Activated CD8-positive, alpha-beta T cell treated with anti-CD3 and anti-CD28 coated beads, Interleukin-2, amount 10 ng/mL, durations not matched to agents 7 days and 5 days (primary cell): ENCODE measurements at places on chromosomes 3 and 15. TPM values are rescaled to one million over a fixed set of nuclear protein-coding genes. Genes with fewer than 3 reads are reported as not detected.

- DNase-seq: no peak
Observed at GRCh38 chr3:15113471-15113870, 14.5 kb upstream of the RBSN start.

The SOX14 gene
- not detected for total RNA-seq

The LRRC58 gene
- total RNA-seq: 25.5 TPM

GRCh38 chr3:19559724-19560442, 374.1 kb downstream of the EFHB start:
- no peak for DNase-seq

The IVD gene
- 77.7 TPM for total RNA-seq

DNA sequence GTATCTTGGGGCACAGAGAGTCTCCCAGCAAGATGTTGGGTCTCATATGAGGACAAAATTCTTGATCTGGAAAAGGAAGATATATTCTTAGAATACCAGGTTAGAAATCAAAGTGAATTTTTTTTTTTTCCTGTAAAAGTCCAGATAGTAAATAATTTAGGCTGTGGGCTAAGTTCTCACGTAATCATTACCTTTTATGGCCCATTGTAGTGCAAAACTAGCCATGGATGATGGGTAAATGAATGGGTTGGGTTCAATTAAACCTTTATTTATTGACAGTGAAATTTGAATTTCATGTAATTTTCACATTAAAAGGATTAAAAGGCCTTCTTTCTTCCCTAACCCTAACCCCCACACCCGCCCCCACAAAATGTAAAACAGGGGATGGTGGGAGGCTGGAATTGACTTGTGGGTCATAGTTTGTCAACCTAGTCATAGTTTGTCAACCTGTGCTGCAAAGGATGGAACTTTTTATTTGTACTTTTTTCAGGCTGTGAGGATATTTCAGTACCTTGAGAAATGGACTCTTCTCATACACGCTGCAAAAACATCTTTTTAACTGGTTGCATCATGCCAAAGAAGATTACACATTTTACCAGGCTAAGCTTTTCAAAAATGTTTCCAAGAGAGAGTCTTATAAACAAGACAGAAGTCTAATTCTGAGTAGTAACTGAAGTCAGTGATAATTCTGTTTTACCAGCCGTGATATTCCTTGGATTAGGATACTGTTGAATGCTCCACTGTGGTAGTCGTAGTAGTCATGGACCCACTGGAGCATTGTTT, 138.8 kb downstream of the AKAP13 start:
- no peak for DNase-seq

GRCh38 chr3:36871379-36872126, 73.3 kb downstream of the TRANK1 start:
- DNase-seq: no peak

GRCh38 chr15:45093013-45093412, 21.0 kb downstream of the DUOX2 start:
- DNase-seq: no peak

DNA sequence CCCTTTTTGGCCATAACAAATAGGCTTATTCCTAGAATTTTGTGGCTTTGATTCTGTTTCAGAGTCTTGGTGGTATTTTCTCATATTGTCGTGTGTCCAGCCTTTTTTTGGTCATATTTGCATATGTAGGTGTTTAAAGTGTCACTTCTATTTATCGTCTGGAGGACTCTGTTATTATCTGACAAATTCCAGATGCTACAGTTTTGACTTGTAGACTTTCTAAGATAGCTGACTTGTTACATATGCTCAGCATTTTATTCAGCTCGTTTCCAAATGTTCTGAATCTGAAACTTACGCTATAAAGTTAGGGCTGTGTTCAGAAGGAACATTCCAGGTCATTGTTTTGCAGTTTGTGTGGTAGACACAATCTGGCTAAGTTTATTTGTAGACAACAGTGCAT, 1.9 kb downstream of the PPP4R2 start:
- DNase-seq: no peak

- no peak for DNase-seq
Observed at GRCh38 chr3:46386205-46386604, 15.5 kb downstream of the CCR5 start.

The SLC12A1 gene
- total RNA-seq: not detected

The RASL12 gene
- not detected for total RNA-seq

The C15orf62 gene
- total RNA-seq: 1.1 TPM

DNA sequence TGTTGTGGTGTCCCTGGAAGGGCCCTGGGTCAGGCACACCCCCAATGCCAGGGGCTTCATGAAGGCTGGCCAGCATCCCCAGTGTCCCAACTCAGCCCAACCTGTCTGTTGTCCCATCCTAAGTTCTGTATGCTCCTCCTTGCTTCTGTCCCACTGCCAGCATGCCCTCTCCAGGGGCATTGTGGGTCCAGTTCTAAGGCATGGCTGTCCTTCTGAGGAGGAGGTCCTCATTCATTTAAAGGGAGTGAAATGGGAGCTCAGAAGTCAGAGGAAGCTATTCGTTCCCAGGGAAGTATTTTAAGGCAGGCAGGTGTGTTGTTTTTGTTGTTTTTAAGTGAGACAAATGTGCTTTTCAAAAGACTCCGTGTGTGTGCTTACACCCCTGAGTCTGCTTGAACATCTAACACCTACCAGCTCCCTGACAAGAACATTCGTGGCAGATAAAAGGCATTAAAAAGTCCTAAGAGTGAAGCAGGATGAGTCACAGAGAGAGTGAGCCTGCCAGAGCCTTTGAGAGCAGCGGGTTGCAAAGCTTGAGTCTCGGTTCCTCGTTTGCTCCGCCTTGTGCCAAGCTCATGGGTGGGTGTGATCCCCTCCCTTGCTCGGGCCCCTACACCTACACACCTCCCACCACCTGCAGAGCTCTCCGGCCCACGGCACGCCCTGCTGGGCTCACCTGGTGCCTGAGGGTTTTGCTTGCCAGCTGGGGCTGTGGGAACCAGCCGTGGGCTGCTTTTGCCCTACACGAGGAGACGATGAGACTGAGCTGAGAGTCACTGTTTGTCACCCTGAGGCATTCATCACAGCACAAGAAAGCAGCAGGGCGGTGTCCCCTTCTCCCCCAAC, 183.4 kb upstream of the TOPAZ1 start:
- DNase-seq: peak; percentile 32

DNA sequence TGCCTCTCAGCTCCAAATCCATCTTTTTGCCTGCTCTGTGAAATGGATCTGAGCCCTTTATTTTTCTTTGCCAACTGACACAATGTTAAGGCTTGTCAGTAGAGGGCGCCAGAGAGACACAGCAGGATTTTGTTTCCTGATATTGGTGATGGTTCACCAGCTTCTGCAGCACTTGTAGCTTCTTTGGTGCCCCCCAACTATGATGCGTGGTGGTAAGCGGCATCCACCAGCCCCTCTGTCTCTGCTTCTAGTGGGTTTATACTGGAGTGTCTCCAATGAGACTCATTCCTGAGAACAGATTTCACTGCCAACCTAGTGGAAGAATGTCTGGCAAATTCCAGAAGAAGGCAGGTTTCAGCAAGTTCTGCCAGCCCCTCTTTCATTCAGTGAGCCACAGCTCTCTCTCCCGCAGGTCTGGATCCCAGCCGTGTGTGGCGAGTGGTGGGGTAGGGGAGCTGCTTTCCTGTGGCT, 471.9 kb upstream of the FRG2C start:
- peak; percentile 66 for DNase-seq

The FBLN2 gene
- 1.8 TPM for total RNA-seq

- no peak for DNase-seq
Observed at GRCh38 chr3:182027366-182027765, 315.6 kb downstream of the SOX2 start.

DNA sequence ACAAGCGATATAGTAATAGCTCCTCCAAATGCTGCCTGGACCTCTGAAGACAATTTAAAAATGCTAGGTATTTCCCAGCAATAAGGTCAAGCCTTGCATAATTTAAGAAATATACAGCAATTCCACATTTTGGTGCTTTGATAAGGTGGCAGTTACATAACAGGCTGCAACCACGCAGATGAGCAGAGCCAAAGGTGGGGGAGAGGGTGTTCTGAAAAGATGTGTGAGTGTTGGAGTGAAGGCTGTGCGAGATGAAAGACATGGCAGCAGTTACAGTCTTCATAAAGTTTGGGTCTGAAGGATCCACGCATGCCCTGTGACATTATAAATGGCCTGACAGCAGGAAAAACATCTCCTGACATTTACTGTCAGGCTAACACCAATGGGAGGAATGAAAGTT, 26.1 kb downstream of the CTDSPL start:
- no peak for DNase-seq

The NOX5 gene
- not detected for total RNA-seq

- no peak for DNase-seq
Observed at GRCh38 chr3:52006017-52006819, 10.5 kb upstream of the RPL29 start.

DNA sequence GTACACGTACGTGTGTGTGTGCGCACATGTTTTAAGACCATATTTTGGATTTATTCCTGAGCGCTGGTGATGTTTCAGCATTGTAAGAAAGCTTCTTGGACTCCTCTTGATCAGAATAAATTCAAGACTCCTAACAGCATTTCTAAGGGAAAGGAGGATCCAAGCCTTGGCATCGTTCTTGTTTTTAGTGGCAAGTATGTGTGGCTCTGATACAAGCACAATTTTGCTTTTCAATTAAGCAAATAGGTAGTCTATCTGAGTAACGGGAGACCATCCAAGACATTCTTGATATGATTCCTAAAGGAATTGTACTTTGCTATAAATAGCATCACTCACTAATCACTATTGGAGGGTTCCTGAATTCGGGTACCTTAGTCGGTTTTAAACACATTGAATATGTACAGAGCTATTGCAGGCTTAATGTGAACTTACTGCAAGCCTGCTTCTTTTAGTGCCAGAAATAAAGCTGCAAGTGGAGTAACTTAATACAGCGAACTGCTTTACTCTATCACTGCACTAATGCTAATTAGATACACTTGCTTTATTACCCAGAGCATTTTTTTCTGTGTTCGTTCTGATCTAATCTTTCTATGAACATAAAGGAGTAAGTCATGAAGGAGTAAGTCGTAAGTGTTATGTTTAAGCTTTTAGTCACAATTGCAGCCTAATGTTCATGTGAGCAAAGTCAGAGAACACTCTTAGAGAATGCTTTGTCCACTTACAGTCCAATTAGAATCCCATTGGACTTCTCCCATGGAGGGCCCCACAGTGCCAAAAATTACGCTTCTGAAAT, 186.3 kb downstream of the MCTP2 start:
- DNase-seq: no peak

The SPATA12 gene
- total RNA-seq: not detected

The FBXL22 gene
- total RNA-seq: 1.4 TPM

DNA sequence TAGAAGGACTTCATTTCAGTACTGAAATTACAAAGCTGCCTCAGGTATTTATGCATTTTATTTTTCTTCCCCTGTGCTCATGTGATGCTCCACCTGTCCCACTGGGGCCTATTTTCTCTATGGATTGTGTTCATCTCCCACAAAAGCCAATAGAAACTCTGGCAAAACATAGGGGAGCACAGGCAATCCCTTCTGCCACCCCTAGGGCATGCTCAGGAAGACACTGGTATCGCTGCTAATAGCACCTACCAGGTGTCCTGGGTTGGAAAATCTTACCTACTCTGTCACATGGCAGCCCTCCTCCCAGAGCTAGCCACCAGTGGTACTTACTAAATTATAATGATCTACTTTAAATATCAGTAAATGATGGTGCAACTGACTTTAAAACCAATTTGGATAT, 427.4 kb downstream of the FGF12 start:
- no peak for DNase-seq

The PEX11A gene
- total RNA-seq: 1.8 TPM

DNA sequence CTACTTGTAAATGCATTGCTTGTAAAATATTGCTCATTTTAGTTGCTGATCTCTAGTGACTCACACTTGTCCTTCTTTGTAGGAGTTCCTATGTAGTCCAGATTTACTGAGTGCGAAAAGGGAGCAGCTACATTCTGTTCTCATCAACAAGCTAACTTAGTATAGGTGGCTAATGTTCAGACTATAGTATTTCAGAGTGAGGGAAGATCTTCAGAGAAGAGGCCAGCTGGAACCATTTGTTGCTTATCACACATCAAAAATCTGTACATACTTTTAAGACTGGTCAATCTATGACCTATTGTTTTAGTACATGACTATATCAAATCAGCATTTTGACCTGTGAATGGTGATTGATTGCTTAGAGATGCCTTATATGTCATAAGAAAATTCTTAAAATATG, 71.3 kb upstream of the THSD4 start:
- DNase-seq: no peak

DNA sequence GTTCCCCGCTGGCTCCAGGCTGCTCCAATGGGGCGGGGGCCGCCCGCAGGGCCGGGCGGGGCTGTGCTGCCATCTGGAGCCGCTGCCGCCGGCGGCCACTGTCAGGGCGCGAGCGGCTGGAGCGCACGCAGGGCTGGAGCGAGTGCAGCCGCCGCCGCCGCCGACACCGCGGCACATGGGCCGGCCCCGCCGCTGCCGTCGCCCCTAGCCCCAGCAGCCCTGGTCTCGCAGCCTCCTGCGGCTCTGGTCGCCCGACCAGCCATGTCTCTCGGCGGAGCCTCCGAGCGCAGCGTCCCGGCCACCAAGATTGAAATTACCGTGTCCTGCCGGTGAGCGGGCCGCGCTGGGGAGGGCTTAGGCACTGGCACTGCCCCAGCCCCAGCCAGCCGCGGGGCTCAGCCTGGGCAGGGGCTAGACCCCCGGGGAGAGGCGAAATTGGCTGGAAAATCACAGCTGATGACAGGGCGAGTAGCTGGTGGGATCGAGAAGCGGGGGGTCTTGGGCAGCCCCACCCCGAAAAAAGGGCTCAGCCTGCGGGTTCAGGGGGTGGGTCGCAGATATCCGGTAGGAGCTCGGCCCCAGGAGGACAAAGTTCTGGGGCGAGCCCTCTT, at the start of gene CPNE9:
TSS of gene CPNE9 (plus strand) at position 98 of the 611 bp plus-strand sequence. CDS start at position 262, 164 bp downstream.
- DNase-seq: no peak

The ZPLD1 gene
- not detected for total RNA-seq
